Pancreas (tissue), 10 donors: ENCODE measurements at places on chromosomes 4 and X.

DNA sequence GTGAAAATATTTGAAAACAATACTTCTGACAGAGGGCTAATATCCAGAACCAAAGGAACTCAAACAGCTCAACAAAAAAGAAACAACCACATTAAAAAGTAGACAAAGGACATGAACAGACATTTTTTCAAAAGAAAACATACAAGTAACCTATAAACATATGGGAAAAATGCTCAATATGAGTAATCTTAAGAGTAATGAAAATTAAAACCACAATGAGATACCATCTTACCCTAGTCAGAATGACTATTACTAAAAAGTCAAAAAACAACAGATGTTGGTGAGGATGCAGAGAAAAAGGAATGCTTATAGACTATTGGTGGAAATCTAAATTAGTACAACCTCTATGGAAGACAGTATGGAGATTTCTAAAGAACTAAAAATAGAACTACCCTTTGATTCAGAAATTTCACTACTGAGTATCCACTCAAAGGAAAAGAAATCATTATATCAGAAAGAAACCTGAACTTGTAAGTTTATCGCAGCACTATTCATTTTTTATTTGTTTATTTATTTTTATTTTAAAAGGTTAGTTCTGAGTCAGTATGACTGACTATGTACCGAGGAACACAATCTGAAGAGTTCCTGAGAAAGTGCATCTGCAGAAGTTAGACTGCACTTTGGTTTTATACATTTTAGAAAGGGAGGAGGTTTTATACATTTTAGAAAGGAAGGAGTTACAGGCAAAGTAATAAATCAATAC is 231.3 kb downstream of the INPP4B start:
- H3K4me3 ChIP-seq = no peak overlapping the region
- no peak overlapping the region for H3K27ac ChIP-seq
- no peak for DNase-seq
- H3K4me1 ChIP-seq = no peaks in the 10 kb centered on the region
- no peaks in the 10 kb centered on the region for H3K27me3 ChIP-seq

DNA sequence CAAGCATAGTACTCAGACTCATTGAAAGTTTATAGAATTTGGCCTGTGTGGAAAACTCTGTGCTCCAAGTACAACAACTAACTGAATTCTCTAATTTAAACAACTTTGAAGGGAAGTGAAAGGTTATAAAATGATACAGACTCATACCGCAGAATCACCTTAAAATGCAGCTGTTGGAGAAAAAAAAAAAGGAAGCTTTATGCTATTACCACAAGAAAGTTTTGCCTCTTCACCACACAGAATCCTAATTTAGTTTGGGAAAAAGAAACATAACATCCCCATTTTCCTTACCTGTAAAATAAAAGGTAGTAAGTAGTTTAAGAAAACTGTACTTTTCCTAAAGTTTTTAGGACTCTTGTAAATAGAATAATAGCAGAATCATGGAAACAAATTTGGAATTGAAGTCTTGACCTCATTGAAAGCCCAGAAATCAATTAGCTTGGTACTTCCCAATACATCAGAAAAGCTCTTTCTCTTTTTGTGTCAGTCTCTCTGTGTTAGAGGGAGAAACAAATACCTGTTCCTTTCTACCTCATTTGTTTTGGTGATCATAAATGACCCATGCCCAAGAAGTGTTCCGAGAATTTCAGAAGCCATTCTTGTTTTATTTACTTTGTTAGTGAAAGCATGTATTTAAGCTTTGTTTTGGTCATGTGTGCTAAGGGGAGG is 78.8 kb downstream of the NFKB1 start:
- H3K27me3 ChIP-seq = no peaks in the 10 kb centered on the region
- H3K36me3 ChIP-seq = peaks cover 42% of the 10 kb centered on the region
- no peak overlapping the region for H3K4me3 ChIP-seq
- H3K27ac ChIP-seq = no peak overlapping the region

- H3K4me1 ChIP-seq = no peaks in the 10 kb centered on the region
- H3K36me3 ChIP-seq = no peaks in the 10 kb centered on the region
- no peak overlapping the region for H3K27ac ChIP-seq
- no peak overlapping the region for H3K4me3 ChIP-seq
Measured at GRCh38 chrX:116526010-116526409, 63.2 kb upstream of the CT83 start.

DNA sequence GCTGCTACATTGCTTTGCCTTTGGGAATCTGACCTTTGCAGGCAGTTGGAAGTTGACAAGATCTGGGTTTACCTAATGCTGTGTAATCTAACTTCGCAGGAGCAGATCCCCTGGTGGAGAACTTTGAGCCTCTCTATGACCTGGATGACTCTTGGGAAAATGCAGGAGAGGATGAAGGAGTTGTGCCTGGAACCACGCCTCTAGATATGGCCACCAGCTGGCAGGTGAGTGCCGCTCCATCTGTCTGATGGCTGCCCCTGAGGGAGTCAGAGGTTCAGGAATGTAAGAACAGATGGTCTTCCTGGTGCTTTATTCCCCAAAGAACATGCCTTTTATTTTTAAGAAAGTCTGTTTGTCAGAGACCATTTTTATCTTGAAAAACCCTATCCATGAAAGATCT is 109.3 kb downstream of the NFKB1 start:
- no peak overlapping the region for H3K4me3 ChIP-seq
- no peak for DNase-seq
- H3K36me3 ChIP-seq = peaks cover 26% of the 10 kb centered on the region
- H3K27me3 ChIP-seq = no peaks in the 10 kb centered on the region

DNA sequence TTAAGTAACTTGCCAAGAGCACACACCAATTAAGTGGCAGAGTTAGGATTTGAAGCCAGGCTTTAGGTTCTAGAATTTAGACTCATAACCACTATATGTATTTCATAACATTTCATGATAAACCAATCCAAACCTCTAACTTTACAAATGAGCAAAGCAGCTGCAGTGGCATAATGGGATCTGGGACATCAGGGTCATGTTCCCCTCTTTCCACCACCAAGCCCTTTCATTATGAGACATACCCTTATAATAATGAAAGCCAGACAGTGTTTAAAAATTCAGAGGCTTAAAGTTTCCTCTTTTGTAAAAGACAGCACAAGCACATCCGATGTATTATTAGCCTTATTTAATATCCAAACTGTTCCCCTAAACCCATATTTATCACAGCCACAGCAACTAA is 28.3 kb upstream of the AMELX start:
- H3K4me3 ChIP-seq = no peak overlapping the region
- H3K27me3 ChIP-seq = no peaks in the 10 kb centered on the region
- H3K27ac ChIP-seq = no peak overlapping the region
- DNase-seq = no peak
- H3K36me3 ChIP-seq = no peaks in the 10 kb centered on the region
- H3K4me1 ChIP-seq = no peaks in the 10 kb centered on the region

DNA sequence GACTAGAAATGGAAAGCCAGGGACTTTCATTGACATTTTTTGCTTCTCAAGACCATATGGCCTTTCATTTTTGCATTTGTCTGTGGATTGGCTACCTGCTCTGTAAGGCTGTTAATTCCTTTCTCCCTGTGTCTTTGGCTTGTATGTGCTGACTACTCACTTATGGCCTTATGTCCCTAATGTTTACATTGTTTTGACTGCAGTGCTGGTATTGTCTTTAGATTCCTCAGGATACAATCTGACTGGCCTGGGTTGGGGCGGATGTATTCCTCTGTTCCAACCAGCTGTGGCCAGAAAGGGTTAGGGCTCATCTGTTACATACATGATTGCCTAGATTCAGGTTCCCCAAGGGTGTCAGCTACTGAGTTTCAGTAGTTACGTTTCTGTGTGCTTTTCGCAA is 108.1 kb downstream of the RAPGEF2 start:
- DNase-seq = no peak
- no peak overlapping the region for H3K27ac ChIP-seq
- no peaks in the 10 kb centered on the region for H3K36me3 ChIP-seq
- no peaks in the 10 kb centered on the region for H3K4me1 ChIP-seq

DNA sequence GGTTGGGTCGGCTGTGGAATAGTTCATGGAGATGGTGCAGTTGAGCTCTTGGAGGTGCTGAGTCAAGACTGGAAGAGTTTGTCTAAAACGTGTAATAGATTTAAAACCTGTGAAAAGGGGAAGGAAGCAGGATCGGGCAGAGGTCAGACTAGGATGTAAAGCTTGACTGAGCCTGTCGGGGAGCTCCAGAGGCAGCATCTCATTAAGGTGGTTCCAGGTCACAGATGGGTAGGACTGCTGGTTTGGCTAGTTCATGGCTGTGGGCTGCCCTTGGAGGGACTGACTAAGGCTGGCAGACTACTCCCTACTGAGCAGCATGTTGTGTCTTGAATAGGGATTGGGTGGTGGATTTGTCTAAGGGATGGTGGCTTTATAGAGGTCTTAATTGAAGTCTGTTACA is 28.4 kb upstream of the WDR1 start:
- no peak for DNase-seq
- H3K27ac ChIP-seq = no peak overlapping the region
- no peaks in the 10 kb centered on the region for H3K36me3 ChIP-seq
